ENCODE measurements at places on chromosomes 2 and 18. TPM values are rescaled to one million over a fixed set of nuclear protein-coding genes. Genes with fewer than 3 reads are reported as not detected.
A peak's percentile ranks its signal among the peaks of the same experiment; 100 is the strongest.

DNA sequence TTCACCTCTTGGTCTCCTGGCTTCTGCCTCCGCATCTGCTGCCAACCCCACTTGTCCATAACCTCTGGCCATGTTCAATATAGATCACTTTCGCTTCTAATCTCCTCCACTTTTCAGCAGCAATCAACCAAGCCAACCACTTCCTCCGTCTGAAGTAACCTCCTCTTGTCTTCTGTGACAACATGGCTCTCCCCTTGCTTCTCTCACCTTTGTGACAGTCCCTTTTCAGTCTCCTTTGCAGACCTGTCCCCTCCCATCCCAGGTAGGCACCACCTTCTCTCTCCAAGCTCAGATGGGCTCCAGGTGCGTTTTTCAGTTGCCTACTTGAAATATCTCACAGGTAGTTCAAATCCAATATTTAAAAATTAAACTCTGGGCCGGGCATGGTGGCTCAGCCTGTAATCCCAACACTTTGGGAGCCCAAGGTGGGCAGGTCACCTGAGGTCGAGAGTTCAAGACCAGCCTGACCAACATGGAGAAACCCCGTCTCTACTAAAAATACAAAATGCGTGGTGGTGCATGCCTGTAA lies 4.7 kb upstream of the PSD4 start:
- no peaks in the 10 kb centered on the region for H3K36me3 ChIP-seq
- H3K4me3 ChIP-seq: no peak overlapping the region
- H3K4me1 ChIP-seq: no peaks in the 10 kb centered on the region
- DNase-seq: no peak

GRCh38 chr2:169599568-169599967 lies 15.4 kb downstream of the PPIG start:
- no peaks in the 10 kb centered on the region for H3K27me3 ChIP-seq
- DNase-seq: no peak
- no peak overlapping the region for H3K27ac ChIP-seq
- no peaks in the 10 kb centered on the region for H3K4me1 ChIP-seq
- no peaks in the 10 kb centered on the region for H3K36me3 ChIP-seq

- H3K36me3 ChIP-seq: no peaks in the 10 kb centered on the region
- H3K4me1 ChIP-seq: no peaks in the 10 kb centered on the region
- no peak overlapping the region for H3K27ac ChIP-seq
- no peak for DNase-seq
- no peak overlapping the region for H3K4me3 ChIP-seq
These were observed 2.4 kb upstream of the SERPINB10 start for GRCh38 chr18:63905361-63905760.

The HPCAL1 gene
- 21.4 TPM for total RNA-seq

- peak overlapping the region; percentile 82 for H3K4me3 ChIP-seq
- peak; percentile 77 for DNase-seq
- no peaks in the 10 kb centered on the region for H3K4me1 ChIP-seq
These were observed 641 bp downstream of the MAPRE3 start for GRCh38 chr2:26970928-26971627.

GRCh38 chr2:204885747-204886146 lies 340.5 kb downstream of the PARD3B start:
- no peak for DNase-seq
- H3K4me3 ChIP-seq: no peak overlapping the region
- H3K4me1 ChIP-seq: no peaks in the 10 kb centered on the region

- no peaks in the 10 kb centered on the region for H3K36me3 ChIP-seq
- no peaks in the 10 kb centered on the region for H3K27me3 ChIP-seq
- H3K4me3 ChIP-seq: no peak overlapping the region
- H3K4me1 ChIP-seq: peaks cover 6% of the 10 kb centered on the region
- no peak overlapping the region for H3K27ac ChIP-seq
These were observed 73.8 kb downstream of the SPTBN1 start for GRCh38 chr2:54529935-54530334.

Data from aorta (tissue), 5 donors.